Fibroblast of the conjunctiva (primary cell): ENCODE measurements at places on chromosomes 2 and 18.

GRCh38 chr18:45802814-45803492, 22.5 kb upstream of the SIGLEC15 start:
- peak; percentile 95 for DNase-seq

DNA sequence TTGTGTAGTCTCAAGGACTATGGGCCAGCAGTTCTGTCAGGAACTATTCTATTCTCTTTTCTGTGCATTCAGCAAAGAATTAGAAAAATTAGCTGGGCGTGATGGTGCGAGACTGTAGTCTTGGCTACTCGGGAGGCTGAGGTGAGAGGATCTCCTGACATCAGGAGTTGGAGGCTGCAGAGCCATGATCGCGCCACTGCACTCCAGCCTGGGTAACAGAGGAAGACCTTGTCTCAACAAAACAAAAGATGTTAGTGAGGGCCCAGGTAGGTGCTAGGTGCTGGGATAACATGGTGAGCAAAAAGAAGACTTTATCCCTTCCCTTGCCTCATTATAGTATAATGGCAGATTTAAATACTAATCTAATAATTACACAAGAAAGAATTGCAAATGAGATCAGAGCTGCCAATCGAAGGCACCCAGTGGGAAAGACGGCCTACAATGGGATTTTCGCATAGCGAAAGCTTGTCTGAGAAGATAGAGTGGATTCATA, 447 bp upstream of the MRPL19 start:
- no peak for DNase-seq

GRCh38 chr18:28952339-28952738, 775.4 kb upstream of the CDH2 start:
- DNase-seq = no peak

DNA sequence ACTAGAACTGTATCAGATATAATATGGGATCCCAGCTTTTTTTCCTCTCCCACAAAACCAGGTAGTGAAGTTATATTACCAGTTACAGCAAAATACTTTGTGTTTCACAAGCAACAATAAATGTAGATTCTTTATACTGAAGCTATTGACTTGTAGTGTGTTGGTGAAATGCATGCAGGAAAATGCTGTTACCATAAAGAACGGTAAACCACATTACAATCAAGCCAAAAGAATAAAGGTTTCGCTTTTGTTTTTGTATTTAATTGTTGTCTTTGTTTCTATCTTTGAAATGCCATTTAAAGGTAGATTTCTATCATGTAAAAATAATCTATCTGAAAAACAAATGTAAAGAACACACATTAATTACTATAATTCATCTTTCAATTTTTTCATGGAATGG, 77.7 kb upstream of the CSRNP3 start:
- no peak for DNase-seq
